HFFc6 (cell line): ENCODE measurements at places on chromosomes 5 and 9. TPM values are rescaled to one million over a fixed set of nuclear protein-coding genes. Genes with fewer than 3 reads are reported as not detected.

ENTPD2 gene
- total RNA-seq = 0.16 TPM in 1 of 3 replicates, not detected in the others

PLEKHG4B gene
- 0.36 to 4.1 TPM (median 0.76 TPM) in 3 replicates for total RNA-seq

CNTNAP3 gene
- not detected in 3 replicates for total RNA-seq

AJM1 gene
- 4.5 and 8.0 TPM in 2 replicates for total RNA-seq

RAD1 gene
- total RNA-seq = 31.7 to 37.0 TPM (median 32.7 TPM) in 3 replicates

DNA sequence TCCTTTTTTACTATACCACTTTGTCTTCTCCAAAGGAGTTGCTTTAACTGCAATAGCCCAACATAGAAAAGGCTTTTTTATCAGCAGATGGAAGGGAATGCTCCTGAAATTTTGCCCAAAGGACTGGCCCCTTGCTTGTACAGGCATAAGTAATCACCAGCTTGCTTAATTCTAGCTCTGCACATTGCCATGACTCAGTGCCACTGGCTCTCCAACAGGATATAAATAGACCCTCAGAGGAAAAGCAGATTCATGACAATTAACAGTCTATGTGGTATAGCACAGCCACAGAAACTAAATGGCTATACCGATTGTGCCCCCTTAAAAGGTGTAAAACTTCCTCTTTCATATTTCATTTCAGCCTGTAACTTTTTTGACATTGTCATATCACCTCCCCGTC lies 227.0 kb downstream of the ZNF608 start:
- H3K36me3 ChIP-seq = no peaks in the 10 kb centered on the region
- peaks cover 7% of the 10 kb centered on the region; the same call in 1 of the 2 replicates for H3K4me1 ChIP-seq
- peak; percentile 42 for DNase-seq
- peaks cover 2% of the 10 kb centered on the region for H3K27me3 ChIP-seq
- no peak overlapping the region for H3K27ac ChIP-seq

DNA sequence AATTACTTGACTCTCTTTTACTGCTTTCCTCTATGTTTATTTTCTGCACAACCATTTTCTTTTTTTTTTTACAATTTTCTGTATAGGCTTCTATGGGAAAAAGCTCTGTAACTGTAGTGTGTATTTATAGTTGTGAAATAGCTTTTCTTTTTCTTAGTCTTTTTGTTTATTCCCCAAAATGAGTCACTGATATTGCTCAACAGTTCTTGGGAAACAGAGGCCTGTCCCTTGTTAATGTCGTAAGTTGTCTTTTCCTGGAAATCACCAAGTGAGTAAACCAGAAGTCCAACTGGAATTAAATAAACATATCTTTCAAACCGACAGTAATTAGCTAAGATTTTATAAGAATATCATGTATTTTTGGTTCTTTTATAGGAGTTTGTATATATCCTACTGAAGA lies 325.1 kb upstream of the PRR16 start:
- peaks cover 1% of the 10 kb centered on the region for H3K36me3 ChIP-seq
- H3K4me1 ChIP-seq = peaks cover 25% of the 10 kb centered on the region
- DNase-seq = peak; percentile 91
- H3K4me3 ChIP-seq = peak overlapping the region; percentile 9; the same call in 1 of the 2 replicates
- no peaks in the 10 kb centered on the region for H3K27me3 ChIP-seq

DNA sequence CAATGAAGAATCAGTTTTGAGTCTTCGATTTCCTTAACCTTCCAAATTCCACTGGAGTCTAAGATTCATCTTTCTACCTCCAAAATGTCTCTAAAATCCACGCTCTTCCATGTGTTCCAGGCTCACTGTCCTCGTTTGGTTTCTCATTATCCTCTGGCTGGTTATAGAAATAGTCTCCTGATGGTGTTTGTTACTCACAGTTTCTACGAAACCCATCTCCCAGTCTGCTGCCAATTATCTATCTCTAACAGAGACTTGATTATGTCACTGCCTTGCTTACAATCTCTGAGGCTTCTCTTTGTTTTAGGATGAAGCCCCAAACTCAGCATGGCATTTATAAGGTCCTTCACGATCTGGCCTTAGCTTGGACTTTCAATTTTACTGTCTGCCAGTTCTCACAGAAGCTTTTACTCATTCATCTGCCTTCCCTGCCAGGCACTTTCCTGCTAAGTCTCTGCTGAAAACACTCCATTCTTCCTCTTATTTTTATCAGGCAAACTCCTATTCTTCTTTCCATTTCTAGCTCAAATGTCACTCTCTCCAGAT lies 339.6 kb upstream of the SGCD start:
- H3K4me3 ChIP-seq = no peak overlapping the region
- no peak overlapping the region for H3K27ac ChIP-seq
- H3K4me1 ChIP-seq = no peaks in the 10 kb centered on the region
- no peaks in the 10 kb centered on the region for H3K36me3 ChIP-seq
- DNase-seq = no peak
- no peaks in the 10 kb centered on the region for H3K27me3 ChIP-seq

GRCh38 chr5:143575286-143575685 lies 171.8 kb upstream of the NR3C1 start:
- DNase-seq = no peak
- H3K36me3 ChIP-seq = no peaks in the 10 kb centered on the region
- peaks cover 31% of the 10 kb centered on the region for H3K4me1 ChIP-seq

- H3K36me3 ChIP-seq = no peaks in the 10 kb centered on the region
- no peak overlapping the region for H3K27ac ChIP-seq
- no peak overlapping the region for H3K4me3 ChIP-seq
- peaks cover 14% of the 10 kb centered on the region for H3K4me1 ChIP-seq
Observed at GRCh38 chr5:120794121-120794520, 330.0 kb downstream of the PRR16 start.

GRCh38 chr5:172086194-172086975 lies 79.9 kb upstream of the FBXW11 start:
- no peaks in the 10 kb centered on the region for H3K4me1 ChIP-seq
- no peak for DNase-seq
- peaks cover 40% of the 10 kb centered on the region for H3K36me3 ChIP-seq
- H3K27ac ChIP-seq = no peak overlapping the region
- peaks cover 3% of the 10 kb centered on the region; the same call in 1 of the 2 replicates for H3K27me3 ChIP-seq

DNA sequence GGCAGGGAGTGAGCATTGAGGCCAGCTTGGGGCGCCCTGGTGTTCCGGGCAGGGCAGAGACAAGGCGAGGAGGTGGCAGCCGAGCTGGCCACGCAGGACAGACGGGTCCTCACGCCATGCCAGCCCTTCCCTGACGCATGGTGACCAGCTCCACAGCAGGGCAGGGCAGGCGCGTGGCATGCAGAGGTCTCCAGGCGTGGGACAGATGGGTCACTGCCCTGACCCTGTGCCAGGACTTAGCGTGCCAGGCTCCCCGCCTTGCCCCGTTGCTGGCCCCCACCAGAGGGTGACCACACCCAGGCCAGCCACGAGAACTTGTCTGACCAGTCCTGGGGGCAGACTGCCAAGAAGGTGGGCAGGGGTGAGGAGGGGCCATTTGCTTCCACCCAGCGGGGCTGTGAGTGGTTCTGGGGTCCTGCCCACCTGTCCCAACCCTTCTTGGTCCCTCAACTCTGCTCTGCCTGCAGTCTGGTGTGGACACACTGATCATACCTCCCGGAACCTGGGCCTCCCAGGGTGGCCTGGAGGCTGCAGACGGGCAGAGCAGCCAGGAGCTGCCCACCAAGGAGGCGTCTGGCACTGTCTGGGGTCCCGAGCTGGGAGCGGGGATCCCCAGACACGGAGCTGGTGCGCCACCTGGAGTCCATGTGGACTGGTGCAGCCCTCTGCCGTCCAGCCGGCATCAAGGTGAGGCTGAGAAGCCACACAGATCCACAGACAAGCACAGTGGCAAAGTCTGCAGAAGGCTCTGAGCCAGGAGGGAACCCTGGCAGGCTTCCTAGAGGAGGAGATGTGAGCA lies at the start of gene RNF224:
RNF224 (plus strand) TSS at position 449 of the 799 bp plus-strand sequence. CDS start 834 bp downstream, outside the sequence.
- DNase-seq = peak; percentile 65
- no peaks in the 10 kb centered on the region; the same call in 1 of the 2 replicates for H3K27me3 ChIP-seq
- no peak within 1 kb of the TSS for H3K4me3 ChIP-seq
- H3K36me3 ChIP-seq = no peaks in the 10 kb centered on the region

DNA sequence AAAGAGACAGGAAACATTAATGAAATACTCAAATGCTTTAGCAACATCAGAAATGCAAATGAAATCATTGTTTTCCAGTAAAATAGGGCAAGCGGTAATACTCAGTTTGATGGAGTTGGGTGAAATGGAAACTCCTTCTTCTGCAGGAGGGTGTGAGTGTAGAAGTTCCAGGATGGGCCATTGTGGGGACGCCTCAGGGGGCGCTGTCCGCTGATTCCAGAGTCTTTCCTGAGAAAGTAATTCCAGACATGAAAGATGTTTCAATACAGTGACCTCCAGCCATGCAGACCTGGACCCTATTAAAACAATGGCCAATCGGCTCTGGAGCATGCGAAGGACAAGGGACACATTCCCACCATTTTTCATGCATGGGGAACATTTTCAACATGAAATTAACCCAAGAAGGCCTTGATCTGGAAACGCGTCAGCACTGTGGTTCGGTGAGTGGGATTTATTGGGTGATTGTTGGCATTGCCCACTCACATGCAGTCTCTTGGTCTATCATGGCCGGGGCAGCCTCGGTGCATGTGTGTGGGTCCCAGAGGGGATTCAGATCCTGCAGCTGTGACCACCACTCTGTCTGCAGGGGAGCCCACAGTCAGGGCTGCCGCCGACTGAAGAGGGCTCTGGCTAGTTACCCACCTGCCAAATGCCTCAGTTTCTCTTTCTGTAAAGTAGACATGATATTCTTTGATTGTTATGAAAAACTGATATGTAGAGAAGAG lies 132.6 kb upstream of the IRX4 start:
- no peaks in the 10 kb centered on the region for H3K36me3 ChIP-seq
- no peak for DNase-seq
- no peaks in the 10 kb centered on the region for H3K4me1 ChIP-seq
- no peak overlapping the region for H3K27ac ChIP-seq

DNA sequence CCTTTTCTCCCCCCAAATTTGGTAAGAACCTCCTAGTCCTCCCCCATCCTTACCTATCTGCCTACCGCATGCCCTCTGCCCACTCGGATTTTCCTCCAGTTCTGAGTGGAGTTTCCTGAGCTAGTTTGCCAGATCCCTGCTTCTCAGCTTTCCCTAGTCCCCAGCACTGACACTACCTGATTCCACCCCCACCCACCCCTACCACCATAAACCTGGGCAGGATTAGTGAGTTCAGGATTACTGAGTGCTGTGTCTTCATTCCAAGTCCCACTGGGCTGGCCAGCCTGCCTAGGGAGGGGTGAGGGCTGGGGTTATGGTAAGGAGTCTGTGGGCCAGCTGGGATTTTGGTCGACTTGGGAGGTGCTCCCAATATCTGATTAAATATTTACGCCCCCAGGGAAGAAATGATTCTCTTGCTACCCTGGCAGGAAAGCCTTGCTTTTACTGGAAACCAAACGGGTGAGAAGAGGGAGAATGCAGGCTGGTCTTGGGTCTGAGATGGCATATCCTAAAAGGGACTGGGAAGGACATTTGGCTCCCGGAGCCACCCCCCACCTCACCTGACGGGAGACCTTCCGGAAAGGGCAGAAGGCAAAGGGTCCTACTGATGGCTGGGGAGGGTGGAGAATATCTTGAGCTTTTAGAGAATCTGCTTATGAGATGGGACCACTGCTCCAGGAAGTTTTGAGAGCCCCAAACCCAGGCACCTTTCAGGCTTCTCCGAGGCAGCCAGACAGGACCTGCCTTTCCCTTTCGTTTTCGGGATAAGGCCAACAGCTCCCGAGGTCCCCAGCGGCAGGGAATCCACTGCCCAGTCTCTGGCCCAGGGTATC lies 3.7 kb downstream of the PITX1 start:
- no peak overlapping the region for H3K4me3 ChIP-seq
- no peak overlapping the region for H3K27ac ChIP-seq
- peaks cover 19% of the 10 kb centered on the region for H3K4me1 ChIP-seq
- no peaks in the 10 kb centered on the region; the same call in 1 of the 2 replicates for H3K27me3 ChIP-seq

DNA sequence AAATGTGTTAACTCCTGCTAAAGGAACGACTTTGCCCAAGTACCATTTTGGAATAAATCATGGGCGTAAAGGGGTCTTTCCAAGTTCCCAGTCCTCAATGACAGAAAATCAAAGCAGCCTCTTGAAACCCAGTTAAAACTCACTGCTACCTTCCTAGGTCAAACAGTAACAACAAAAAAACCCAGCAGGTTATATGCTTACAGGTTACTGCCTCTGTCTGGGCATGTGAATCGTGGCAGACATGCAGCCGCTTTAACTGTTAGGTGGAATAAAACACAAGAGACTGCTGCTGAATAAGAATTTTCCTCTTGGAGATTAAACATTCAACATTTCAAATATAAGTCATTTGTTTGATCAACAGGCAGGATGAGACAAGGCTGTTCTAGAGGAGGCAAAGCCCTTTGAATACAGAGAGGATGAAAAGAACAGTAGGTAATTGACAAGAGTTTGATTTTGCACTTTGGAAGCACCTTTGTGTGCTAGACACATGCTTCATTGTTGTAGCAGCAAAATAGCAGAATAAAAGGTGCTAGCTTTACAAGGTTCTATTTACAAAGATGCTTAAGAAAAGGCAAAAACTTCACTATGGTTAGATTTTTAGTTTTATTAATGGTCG lies 319.4 kb downstream of the NDUFS4 start:
- DNase-seq = no peak
- H3K27ac ChIP-seq = no peak overlapping the region
- no peaks in the 10 kb centered on the region; the same call in none of the 2 replicates for H3K27me3 ChIP-seq
- H3K4me3 ChIP-seq = no peak overlapping the region
- no peaks in the 10 kb centered on the region for H3K36me3 ChIP-seq

GRCh38 chr9:83620841-83621636 lies 1.9 kb upstream of the IDNK start:
- no peaks in the 10 kb centered on the region; the same call in none of the 2 replicates for H3K27me3 ChIP-seq
- H3K4me1 ChIP-seq = peaks cover 26% of the 10 kb centered on the region
- no peaks in the 10 kb centered on the region; the same call in 1 of the 2 replicates for H3K36me3 ChIP-seq
- no peak overlapping the region for H3K27ac ChIP-seq
- peak overlapping the region; percentile 25; the same call in 1 of the 2 replicates for H3K4me3 ChIP-seq

DNA sequence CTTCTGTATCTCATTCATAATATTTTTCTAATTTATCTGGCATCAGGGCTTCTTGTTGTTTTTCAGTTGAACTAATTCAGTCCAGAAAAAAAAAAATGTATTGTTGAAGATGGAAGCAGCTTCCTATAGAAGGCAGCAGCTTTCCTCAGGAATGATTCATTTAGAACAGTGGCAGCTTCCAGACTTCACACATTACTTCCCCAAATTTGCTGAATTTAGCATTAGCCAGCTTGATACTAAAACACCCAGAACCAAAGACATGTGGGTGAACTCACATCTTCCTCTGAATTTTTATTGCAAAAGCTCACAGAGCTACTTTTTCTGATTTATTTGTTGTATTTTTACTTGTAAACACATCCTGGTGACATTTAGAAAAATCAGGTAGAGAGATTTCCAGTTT lies 53.8 kb downstream of the HCN1 start:
- H3K4me1 ChIP-seq = no peaks in the 10 kb centered on the region
- DNase-seq = no peak
- no peaks in the 10 kb centered on the region; the same call in 1 of the 2 replicates for H3K27me3 ChIP-seq
- no peak overlapping the region for H3K27ac ChIP-seq
- H3K4me3 ChIP-seq = no peak overlapping the region
